ENCODE measurements at places on chromosomes 6 and 20.

GRCh38 chr6:126300735-126301134 is 39.2 kb upstream of the CENPW start:
- ATAC-seq, result no peak

GRCh38 chr6:33050014-33050810 is 23.2 kb downstream of the HLA-DPA1 start:
- ATAC-seq, result no peak

DNA sequence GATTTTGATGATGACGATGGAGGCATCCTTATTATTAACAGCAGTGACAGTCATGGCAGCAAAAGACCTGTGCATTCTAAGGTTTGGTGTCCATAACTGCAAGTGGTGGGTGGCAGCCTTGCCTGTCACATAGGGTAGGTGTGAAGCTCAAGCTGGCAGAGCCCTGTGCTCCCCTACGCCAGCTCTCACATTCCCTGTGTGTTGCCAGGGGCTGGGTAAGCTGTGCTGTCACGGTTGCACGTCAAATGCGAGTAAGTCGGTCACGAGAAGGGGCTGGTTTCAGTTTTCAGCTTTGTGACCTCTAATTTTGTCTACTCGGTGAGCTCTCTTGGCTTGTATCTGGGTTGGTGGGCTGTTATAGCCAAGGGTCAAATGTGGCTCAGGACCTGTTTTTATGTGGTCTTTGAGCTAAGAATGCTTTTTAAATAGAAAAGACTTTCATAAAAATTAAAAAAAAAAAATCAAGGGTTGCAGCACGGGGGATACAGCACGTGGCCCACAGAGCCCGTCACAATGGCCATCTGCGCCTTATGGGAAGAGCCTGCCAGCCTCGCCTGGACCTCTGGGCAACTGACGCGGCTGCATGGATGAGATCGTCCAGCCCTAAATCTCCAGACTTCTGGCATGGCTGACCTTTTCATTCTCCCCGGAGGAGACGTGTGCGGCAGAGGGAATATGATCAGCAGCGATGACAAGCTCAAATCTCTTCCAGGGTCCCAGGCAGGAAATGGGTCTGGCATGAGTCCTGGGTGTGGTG is 148.5 kb downstream of the PHACTR3 start:
- no peak for ATAC-seq

- no peak for ATAC-seq
Measured at GRCh38 chr20:40175296-40175695, 513.7 kb downstream of the MAFB start.

DNA sequence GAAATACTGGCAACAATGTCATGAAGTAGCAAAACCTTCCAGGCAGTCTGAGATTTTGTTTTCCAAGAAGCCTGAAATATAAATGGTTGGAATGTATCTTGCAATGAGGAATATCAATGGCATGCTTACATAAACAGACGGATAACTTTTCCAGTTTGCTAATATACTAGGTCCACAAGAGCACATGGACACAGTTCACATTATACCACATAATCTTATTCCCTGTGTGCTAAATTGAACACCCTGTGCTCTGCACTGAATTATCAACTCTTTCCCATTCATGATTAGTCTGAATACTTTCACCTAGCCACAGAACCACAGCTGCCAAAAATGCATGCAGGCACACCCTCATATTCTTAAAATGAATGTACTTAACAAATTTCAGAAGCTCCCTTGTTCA is 274.3 kb downstream of the COL12A1 start:
- ATAC-seq, result no peak

- no peak for ATAC-seq
Measured at GRCh38 chr6:47650553-47651432, 47.6 kb upstream of the ADGRF4 start.

- ATAC-seq, result no peak
Measured at GRCh38 chr6:71385111-71385822, 96.7 kb downstream of the OGFRL1 start.

GRCh38 chr6:130143709-130144108 is 79.0 kb downstream of the SAMD3 start:
- peak; percentile 64 for ATAC-seq

GRCh38 chr20:20594171-20594530 is 118.3 kb downstream of the RALGAPA2 start:
- ATAC-seq, result peak; percentile 47

GRCh38 chr6:15945593-15946159 is 183.2 kb upstream of the MYLIP start:
- no peak for ATAC-seq

DNA sequence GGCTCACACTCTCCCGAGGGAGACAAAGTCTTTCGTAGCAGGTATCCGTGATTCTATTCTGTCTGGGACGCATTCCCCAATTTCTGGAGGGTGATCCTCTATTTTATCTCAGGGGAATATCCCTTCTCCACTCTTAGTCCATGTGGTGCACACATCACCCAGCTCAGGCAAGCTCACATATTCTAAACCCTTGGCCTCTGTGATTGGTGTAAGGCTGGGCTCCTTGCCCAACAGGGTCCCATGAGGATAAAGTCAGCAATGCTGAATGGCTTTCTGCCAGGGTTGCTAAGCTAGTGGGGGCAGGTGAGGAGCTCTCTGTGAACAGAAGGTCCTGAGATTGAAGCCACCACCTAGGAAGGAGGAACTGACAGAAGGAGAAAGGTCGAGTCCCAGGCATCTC is 137.2 kb downstream of the CDH26 start:
- no peak for ATAC-seq

GRCh38 chr6:170372380-170373325 is 66.1 kb downstream of the FAM120B start:
- ATAC-seq, result no peak

- no peak for ATAC-seq
Measured at GRCh38 chr6:74447013-74447412, 751.0 kb downstream of the CD109 start.

GRCh38 chr6:5162355-5162754 is 77.2 kb downstream of the PPP1R3G start:
- ATAC-seq, result no peak

GRCh38 chr6:26377719-26378118 is 5.2 kb upstream of the BTN2A2 start:
- no peak for ATAC-seq

DNA sequence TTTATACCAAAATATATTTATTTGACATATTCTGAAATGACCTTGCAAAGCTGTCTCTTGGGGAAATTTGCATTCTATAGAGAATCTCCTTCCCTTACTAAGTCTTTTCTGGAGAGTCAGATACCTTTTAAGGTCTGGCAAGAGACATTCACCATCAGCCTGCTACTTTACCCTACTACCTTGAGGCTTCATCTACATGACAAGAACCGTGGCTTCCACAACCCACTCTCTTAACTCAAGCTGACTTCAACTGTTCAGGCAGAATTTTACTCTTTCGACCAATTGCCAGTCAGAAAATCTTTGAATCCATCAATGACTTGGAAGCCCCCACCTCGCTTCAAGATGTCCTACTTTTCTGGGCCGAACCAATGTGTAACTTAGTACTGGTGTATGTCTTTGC is 314.2 kb downstream of the LAMA2 start:
- no peak for ATAC-seq

DNA sequence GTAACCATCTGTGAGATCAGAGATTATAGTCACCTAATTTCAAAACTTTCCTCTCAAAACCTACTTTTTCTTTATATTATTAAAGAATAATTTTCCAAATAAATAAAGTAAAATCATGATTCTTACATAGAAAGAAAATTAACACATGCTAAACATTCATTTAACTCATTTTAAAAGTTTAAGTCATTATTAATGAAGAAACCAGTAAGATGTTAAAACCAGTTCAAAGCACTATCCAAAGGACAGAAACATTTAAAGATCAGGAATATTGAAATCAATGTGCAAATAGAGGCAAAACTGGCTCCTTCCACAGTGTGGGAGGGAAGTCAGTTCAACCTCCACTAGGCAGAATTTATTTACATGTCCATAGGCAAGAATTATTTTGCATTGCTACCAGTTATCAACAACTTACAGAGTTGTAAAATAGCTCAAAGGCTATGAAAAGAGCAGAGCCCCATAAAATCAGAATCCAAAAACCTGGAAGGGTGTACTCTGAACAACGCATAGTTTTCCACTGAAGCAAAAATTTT is 146.9 kb downstream of the KHDC1L start:
- ATAC-seq, result no peak

GRCh38 chr20:46618316-46619100 is 32.8 kb downstream of the SLC13A3 start:
- no peak for ATAC-seq

DNA sequence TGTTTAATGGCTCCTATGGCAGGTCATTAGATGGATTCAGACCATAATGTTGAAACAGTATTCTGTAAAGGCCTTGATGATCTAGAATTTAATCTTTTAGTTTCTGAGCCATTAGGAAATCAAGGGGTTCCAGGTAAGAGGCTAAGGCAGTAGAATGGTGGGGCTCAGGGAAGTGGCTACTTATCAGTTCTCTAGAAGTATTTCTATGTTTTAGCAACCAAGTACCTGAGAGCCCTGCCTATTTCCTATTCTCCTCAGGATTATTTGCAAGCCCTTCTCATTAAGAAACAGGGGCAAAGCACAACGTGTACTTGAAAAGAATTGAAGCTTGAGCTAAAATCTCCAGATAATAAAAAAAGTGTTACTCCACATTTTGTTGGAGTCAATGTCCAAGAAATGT is 646.5 kb downstream of the RNF144B start:
- ATAC-seq, result no peak

DNA sequence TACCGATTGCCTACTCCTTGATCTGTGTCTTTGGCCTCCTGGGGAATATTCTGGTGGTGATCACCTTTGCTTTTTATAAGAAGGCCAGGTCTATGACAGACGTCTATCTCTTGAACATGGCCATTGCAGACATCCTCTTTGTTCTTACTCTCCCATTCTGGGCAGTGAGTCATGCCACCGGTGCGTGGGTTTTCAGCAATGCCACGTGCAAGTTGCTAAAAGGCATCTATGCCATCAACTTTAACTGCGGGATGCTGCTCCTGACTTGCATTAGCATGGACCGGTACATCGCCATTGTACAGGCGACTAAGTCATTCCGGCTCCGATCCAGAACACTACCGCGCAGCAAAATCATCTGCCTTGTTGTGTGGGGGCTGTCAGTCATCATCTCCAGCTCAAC is 13.5 kb downstream of the CCR6 start:
- ATAC-seq, result no peak

GRCh38 chr6:55874316-55874715 is 1.1 kb downstream of the BMP5 start:
- ATAC-seq, result no peak

GRCh38 chr20:25313593-25313992 is 65.7 kb downstream of the PYGB start:
- no peak for ATAC-seq

- no peak for ATAC-seq
Measured at GRCh38 chr20:16299897-16300296, 273.4 kb downstream of the KIF16B start.

GRCh38 chr6:42762426-42762859 is 16.5 kb upstream of the TBCC start:
- no peak for ATAC-seq
